Spinal cord (tissue), 10 donors: ENCODE measurements at places on chromosomes 2 and 18. TPM values are rescaled to one million over a fixed set of nuclear protein-coding genes. Genes with fewer than 3 reads are reported as not detected.

The CAPN13 gene
- polyA plus RNA-seq = 0.74 TPM

The RBM45 gene
- polyA plus RNA-seq = 17.4 TPM

The ZNF521 gene
- polyA plus RNA-seq = 54.8 TPM

The KATNAL2 gene
- polyA plus RNA-seq = 8.8 TPM

The GKN2 gene
- polyA plus RNA-seq = not detected

The GTF2A1L gene
- polyA plus RNA-seq = 0.30 TPM

The KRCC1 gene
- polyA plus RNA-seq = 33.4 TPM

The ID2 gene
- polyA plus RNA-seq = 235 TPM

The MYO5B gene
- 2.6 TPM for polyA plus RNA-seq

The KCNG2 gene
- polyA plus RNA-seq = 1.5 TPM

The PKP4 gene
- 119 TPM for polyA plus RNA-seq

The FOXD4L1 gene
- 1.6 TPM for polyA plus RNA-seq

The SERPINB7 gene
- not detected for polyA plus RNA-seq

The TRIM54 gene
- 1.6 TPM for polyA plus RNA-seq

The SPEG gene
- polyA plus RNA-seq = 71.1 TPM

The ALPP gene
- 0.30 TPM for polyA plus RNA-seq

The TXNDC2 gene
- 0.35 TPM for polyA plus RNA-seq
